ENCODE measurements at places on chromosomes 2 and 18.

DNA sequence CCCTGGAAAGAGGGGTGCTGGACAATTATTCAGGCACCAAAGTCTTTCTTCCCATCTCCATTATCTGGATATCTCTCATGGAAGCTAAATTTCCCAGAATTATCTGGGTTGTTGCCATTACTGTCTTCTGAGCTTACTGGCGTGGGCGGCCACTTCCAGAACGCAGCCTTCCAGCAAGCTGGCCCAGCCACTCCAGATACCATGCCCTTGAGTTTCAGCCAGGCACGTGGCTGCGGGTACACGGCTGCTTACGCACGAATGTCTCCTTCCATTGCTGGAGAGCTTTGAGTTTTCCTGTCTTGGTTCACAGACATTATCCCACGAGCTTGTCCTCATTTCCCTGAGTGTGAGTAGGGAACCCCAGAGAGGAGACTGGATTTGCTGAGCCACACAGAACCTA is 32.7 kb downstream of the CELF4 start:
- DNase-seq = no peak

DNA sequence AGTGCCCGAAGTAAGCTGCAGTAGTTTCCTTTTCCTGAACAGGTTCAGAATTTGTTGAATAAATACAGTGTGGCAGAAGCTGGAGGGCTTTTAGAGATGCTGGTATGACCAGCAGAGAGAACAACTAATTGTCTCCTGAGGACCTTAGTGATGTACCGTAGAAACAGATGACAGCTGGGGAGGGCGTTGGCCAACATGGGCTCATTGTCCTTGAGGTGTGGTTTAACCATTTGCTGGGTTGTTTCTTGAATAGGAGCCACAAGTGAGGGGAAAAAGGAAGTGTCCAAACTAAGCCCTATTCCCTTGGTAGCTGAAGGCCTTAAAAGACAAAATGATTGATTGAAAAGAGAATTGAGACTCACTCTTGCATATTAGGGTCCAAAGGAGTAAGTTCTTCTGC is 11.7 kb upstream of the FAM228A start:
- no peak for DNase-seq

- DNase-seq = no peak
These were observed 303.5 kb upstream of the CELF4 start for GRCh38 chr18:37869051-37869450.

GRCh38 chr2:42089340-42089925 is 41.6 kb downstream of the PKDCC start:
- peak; percentile 11 for DNase-seq

GRCh38 chr2:96530474-96531357 is 5.8 kb upstream of the ARID5A start:
- DNase-seq = no peak

DNA sequence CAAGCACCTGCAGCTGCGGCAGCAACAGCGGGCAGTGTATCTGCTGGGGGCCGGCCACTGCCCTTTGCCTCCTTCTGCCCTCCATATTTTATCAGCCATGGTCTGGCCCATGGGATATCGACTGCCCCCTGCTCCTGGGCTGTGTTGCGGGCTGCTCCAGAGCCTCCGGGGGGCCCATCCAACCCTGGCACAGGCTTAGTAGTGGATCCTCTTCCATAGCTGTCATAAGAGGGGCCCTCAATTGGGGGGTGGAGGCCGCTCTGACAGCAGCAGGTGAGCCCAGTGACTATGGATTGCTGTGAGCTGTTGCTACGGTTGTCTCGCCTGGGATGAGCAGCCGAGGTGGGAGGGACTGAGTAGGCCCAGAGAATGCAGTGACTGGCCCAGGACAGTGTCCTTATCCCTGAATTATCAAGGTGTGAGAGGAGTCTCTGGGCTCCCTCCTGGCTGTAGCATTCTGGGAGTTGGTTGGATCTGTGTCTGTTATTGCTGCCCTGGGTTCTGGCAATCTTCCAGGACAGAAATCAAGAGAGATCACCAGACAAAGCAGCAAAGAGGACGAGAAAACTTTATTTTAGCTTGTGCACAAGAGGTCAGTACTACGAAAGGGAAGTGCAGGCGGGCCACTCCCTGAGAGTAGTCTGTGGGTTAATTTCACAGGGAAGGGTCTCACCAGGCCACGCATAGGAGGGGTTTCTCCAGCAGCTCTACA is 145.1 kb downstream of the ASB1 start:
- no peak for DNase-seq

DNA sequence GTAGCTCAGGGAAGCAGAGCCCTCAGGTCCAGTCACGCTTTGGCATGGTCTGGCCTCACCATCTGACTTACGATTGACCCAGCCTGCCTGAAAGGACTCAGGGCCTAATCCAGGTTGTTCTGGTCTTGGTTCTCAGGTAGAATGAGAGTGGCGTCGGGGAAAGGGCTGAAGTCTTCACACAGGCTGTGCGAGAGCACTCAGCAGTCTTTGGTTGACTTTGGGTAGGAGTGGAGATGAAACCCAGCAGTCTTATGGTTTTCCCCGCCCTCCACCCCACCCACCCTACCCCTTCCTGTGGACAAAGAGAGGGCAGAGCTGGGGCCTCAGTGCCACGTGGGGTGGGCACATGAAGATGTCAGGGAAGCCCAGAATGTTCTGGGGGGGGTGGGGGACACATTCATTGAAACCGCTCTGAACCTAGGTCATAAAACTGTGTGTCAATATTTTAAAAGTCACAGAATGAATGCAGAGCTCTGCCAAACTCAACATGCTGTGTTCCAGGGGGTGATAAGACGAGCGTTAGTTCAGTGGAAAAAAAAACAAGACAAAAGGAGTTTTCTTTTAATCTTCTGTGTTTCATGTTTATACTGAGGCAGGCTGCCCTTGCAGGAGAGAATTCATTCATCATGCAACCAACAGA is 58.6 kb upstream of the ALPP start:
- DNase-seq = no peak

DNA sequence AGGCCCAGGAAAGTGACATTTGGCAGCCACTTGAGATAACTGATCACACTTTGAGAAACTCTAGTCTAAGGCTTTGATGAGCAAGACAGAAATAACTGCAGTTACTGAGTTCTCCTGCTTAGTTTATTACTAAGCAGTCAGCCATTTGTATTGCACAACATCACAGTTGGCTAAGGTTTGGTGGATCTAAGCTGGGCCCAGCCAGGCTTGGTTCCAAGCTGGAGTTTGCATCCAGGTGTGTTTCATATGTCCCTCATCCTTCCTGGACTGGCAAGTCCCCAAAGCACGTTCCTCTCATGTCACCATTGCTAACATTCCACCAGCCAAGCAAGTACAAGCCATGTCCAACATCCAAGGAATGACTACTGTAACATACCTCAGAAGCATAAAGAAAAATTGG is 71.3 kb upstream of the ZNF532 start:
- DNase-seq = no peak

- DNase-seq = no peak
These were observed 621.2 kb upstream of the ACVR2A start for GRCh38 chr2:147223553-147224060.

GRCh38 chr2:29367986-29368658 is 252.9 kb downstream of the CLIP4 start:
- DNase-seq = no peak

- no peak for DNase-seq
These were observed 187.8 kb downstream of the CTNNA2 start for GRCh38 chr2:79700651-79701050.

- no peak for DNase-seq
These were observed 99.4 kb upstream of the PKDCC start for GRCh38 chr2:41948397-41948763.

DNA sequence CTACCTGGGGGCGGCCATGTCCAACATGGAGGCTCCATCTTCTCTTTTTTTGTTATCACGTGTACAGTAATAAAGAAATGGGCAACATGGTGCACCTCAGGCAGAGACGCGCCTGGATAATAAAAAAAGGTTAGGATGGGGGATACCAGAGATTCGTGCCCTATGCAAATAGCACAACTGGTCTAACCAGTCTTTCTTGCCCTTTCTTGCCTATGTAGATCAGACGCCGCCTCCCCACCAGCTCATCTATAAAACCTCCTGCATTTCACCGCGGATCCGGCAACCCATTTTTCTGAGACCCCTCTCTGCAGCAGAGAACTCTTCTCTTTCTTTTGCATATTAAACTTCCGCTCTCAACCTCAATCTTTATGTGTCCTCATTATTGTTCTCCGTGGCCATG is 68.7 kb downstream of the MYL12B start:
- DNase-seq = no peak

DNA sequence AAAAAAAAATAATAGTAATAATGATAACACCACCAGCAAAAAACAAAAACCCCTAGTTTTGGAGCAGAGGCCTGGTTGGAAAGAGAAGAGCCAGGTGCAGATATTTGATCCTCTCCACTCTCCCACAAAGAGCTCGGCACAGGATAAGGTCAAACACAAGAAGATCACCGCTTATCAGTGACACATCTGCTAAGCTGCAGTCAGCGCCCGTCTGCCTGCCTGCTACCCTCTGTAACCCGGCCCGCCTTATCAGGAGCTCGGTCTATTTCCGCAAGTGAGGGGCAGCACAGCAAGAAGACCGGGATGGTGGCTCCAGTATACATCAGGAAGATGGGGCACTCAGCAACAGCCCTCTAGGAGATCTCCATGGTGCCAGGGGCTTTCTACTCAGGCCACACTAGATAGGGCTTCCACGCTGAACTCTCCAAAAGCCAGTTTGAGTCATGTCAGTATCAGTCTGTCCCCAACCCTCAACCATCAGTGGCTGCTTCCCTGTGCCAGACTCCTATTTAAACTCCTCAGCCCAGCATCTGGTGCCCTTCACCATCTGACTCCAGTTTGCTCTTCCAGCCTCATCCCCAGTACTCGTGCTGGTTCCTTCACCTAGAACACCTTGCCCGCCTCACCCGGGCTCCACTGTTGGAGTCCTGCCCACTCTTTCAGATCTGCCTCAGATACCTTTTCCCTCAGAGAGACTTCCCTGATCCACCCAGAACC is 67.3 kb upstream of the PPP1CB start:
- DNase-seq = no peak

GRCh38 chr2:226336283-226336682 is 463.3 kb downstream of the IRS1 start:
- DNase-seq = no peak

GRCh38 chr2:171893196-171893823 is 734 bp downstream of the SLC25A12 start:
- DNase-seq = no peak

DNA sequence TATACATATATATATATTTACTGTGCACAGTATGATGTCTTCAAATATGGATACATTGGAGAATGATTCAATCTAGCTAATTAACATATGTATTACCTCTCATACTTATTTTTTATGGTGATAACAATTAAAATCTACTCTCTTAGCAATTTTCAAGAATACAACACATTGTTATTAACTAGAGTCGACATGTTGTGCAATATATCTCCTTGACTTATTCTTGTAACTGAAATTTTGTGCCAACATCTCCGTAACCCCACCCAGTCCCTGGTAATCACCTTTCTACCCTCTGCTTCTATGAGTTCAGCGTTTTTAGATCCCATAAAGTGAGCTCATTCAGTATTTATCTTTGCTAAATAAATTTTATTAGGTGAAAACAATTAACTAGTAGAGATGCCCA is 216.4 kb upstream of the TMEM200C start:
- no peak for DNase-seq

DNA sequence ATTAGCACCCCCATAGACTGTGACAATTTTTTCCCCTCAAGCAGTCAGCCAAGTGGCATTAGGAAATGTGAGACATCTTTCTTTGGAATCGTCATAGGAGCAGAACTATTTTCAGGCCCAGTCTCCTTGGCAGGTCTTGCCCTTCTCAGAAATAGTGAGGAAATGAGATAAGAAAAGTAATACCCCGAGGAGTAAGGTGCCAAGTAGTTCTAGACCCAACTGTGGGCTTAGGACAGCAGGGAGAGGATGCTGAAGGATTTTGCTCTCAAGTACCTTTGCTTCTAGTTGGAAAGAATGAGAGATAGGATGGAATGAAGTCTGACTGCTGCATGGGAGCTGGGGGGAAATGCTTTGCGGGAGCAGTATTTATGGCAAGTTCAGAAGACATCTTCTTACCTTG is 31.8 kb downstream of the PRKCE start:
- DNase-seq = no peak

GRCh38 chr2:19733951-19734425 is 167.8 kb downstream of the TTC32 start:
- no peak for DNase-seq
